ENCODE measurements at places on chromosomes 11 and 22.

GRCh38 chr11:84541731-84542340 lies 1085.3 kb downstream of the DLG2 start:
- no peak for DNase-seq

- DNase-seq: no peak
Measured at GRCh38 chr11:60357771-60358170, 20.6 kb upstream of the MS4A7 start.

GRCh38 chr11:111925953-111926352 lies 7.2 kb downstream of the C11orf52 start:
- DNase-seq: no peak

DNA sequence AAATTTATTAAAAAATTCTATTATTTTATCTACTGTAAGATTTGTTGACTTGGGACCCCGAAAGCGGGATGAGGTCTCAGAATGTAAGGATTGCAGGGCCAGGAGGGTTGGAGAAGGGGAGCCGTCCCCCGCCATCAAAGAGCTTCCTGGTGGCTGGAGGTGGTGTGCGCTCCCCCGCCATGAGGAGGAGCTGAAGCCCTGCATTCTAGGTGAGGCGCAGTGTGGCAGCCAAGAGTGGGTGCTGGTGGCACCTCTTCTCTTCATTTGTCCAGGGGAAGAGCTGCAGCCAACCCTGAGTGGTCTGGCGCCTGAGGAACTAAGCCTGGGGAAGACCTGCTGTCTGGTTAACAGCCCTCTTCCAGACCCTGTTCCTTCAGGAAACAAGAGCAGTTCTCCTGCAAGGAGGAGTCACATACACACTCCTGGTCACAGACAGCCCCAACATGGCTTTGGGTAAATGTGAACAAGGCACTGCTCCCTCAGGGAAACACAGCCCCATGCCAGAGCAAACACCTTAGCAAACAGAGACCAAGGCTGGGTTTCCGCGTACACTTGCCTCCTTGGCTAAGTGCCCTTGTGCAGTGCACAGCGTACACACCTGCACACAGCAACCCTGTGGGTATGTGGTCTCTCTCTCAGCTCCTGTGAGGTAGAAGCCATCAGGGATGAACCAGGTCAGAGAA lies 17.3 kb downstream of the RTN4RL2 start:
- no peak for DNase-seq

GRCh38 chr11:129089279-129089678 lies 102.8 kb downstream of the ARHGAP32 start:
- no peak for DNase-seq
